LHCN-M2 (cell line): ENCODE measurements at places on chromosomes 5 and 9.
A peak's percentile ranks its signal among the peaks of the same experiment; 100 is the strongest.

DNA sequence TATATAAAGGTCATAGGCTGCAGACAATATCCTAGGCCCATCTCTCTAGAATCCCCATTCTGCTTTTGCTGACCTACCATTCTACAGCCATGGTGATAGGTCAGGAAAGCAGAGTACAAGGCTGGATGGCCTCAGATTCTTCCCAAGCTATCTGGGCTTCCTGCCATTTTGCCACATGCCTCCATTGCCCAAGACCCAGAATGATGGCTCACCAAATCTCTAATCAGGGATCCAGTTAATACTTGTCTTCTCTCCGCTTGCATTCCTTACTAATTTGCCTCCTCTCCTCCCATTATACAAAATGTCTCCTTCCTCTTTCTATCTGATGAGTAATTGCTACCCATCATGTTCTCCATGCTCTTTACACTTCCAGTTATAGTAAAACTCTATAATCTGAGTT, 22.7 kb upstream of the NDUFS4 start:
- peak; percentile 8 for DNase-seq

DNA sequence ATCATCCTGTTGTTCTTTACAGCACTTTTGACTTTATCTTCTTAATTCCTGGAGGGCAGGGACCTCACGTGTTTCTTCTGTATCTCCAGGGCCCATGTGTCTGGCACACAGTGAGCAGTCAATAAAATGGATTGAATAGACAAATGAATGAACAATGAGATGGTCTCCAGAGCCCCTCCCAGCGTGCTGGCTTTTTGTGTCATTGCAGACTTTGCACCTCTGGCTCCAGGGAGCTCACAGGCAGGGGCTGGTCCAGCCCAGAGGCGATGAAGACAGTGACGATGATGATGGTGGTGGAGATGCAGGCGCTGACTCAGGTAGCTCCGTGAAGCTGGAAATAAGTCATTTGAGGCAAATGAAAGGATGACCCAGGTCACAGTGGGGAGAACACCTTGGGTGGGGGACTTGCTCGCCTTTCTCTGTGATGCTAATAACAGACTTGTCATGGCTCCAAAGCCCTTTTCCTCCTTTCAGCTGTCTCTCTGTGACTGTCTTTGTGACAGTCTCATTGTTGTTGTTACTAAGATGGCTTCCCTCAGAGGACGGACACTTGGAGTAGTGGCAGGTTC, 30.4 kb upstream of the FABP6 start:
- DNase-seq = no peak

- no peak for DNase-seq
These were observed 68.2 kb upstream of the NR4A3 start for GRCh38 chr9:99753436-99753835.

GRCh38 chr5:93577854-93578812, 2.9 kb downstream of the NR2F1-AS1 start:
- no peak for DNase-seq

- no peak for DNase-seq
These were observed 363.5 kb downstream of the CDH9 start for GRCh38 chr5:26674846-26675245.

DNA sequence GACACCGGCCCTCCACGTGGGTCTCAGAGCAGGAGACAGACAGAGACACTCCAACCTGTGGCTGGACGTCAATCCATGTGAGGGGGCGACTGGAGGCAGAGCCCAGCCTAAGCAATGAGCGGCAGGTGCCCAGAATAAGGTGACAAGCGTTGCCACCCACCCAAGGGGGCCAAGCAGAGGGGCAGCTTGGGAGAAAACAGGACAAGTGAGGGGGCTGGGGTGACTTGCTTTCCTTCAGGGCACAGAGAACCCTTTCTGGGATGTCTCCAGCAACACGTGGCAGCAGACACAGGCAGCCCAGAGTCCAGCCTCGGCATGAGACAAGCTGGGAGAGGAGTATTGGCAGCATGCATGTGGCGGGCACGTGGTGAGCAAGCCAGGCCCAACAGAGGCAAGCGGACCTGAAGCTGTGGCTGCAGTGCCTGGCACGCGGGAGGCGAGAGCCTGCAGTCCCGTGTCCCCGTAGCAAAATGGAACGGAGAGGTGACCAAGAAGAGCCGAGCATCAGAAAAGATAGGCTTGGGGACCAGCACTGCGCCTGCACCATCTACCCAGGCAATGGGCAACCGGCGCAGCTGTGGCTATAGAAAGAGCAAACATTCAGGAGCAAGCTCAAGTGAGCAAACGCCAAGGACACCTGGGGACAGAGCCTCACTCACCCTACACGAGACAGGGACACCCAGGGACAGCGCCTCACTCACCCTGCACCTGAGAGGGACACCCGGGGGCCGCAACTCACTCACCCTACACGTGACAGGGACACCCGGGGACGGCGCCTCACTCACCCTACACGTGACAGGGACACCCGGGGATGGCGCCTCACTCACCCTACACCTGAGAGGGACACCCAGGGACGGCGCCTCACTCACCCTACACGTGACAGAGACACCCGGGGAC, 6.2 kb downstream of the TERT start:
- no peak for DNase-seq

DNA sequence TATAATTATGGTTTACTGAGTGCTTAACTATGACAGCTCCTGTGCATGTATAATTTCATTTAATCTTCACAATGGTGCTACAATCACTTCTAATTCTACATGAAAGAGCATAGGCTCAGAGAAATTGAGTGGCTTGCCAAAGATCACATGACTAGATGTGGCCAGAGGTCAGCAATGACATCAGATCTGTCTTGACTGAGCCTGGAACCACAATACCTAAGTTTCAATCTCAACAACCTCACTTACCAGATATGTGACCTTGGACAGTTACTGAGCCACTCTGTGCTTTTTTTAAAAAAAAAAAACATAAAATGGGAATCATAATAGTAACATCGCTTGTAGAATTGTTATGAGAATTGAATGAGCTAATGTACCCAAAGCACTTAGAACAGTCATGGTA, 130.7 kb downstream of the TRIM32 start:
- no peak for DNase-seq

- peak; percentile 59 for DNase-seq
These were observed at the start of gene SLC35D2 for GRCh38 chr9:96383165-96383942. TSS of gene SLC35D2 (minus strand) at chr9:96383711. CDS start at chr9:96383634, 77 bp downstream.

- DNase-seq = peak; percentile 38
These were observed 76.0 kb downstream of the ARL15 start for GRCh38 chr5:54234304-54234933.

DNA sequence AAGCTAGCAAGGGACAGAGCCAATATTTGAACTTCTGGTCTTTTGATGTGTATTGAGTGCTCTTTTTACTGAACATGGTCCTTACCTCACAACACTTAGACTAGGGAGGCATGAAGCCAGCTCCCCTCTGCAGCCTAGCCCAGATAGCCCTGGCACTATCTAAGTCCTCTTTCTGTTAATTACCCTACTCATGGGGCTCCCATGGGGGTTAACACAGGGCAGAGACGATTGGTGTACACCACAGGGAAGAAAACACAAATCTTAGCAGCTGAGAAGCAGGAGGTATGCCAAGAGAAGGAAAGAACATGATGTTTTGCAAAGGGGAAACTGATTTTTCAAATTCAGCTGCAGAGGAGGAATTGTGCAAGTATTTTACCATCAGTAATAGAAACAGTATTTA, 383.8 kb downstream of the TMEM232 start:
- DNase-seq = no peak

- peak; percentile 1 for DNase-seq
These were observed 42.2 kb upstream of the UGT3A2 start for GRCh38 chr5:36108758-36109460.

DNA sequence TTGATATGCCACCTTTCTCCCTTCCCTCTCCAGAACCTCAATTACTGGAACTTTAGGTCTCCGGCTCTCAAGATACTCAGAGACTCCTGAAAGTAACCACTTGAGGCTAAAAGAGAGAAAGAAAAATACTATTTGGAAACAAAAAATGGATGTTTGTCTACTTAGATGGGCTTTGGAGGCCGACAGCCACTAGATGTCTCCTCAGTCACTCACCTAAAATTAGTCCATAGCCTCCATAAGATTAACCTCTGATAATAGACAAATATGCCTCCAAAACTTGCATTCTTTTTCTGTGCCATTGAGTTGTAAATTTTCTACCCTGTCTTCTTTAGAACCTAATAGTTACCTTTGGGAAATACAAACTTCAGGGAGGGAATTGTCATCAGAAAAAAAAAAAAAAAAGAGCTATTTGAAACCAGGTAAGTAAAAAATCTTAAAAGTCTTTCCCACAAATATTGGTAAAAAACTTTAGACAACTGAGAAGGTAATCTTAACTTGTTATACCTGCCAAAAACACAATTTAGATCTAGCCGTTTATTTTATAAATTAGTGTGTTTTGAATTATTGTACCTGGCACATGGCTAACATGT, 11.2 kb upstream of the PCDH1 start:
- no peak for DNase-seq

GRCh38 chr9:131203431-131204218, 72.7 kb downstream of the FAM78A start:
- no peak for DNase-seq

DNA sequence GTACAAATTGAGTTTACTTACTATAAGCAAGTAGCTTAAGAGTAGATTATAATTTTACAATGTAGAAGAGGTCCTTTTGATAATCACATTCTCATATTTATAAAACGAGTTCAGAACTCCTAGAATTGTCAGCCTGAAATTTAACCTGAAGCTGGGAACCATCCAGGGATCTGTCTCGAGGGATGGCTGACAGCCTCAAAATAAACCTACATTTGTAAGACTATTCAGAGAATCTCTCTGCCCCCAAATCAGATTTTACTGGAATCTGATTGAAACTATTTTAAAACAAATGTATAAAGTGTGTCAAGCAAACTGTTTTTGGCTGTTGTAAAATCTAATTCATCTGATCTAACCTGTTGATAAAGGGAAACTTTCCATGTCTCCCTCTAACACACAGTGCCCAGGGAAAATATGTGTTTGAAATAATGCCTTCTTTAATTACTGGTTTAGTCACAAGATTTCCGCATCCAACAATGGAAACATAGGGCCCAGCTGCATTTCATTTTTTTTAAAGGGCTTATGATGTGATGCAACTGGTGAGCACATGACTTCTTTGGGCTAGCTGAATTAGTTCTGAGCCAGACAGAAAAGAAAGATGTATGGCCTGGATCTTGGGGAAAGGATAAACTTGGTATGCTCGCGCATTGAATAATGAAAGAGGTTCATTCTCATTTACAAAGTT, 30.3 kb downstream of the SLC25A46 start:
- DNase-seq = peak; percentile 69

- peak; percentile 45 for DNase-seq
These were observed 378.3 kb upstream of the DAP start for GRCh38 chr5:11139217-11139865.
